A549 treated with ZK216348 at 1 μM for 4 hours (cell line): ENCODE measurements at places on chromosomes 13 and 19. TPM values are rescaled to one million over a fixed set of nuclear protein-coding genes. Genes with fewer than 3 reads are reported as not detected.

The CCL25 gene
- total RNA-seq = not detected in 5 replicates

The PLVAP gene
- total RNA-seq = not detected in 5 replicates

The RXFP2 gene
- total RNA-seq = not detected in 5 replicates

The DZIP1 gene
- total RNA-seq = 9.0 to 18.8 TPM (median 14.1 TPM) in 5 replicates

The CYP2A7 gene
- total RNA-seq = not detected in 5 replicates

The PRRG2 gene
- total RNA-seq = 0.39 to 1.1 TPM (median 0.94 TPM) in 5 replicates

The FXYD3 gene
- total RNA-seq = 0.32 to 0.58 TPM (median 0.34 TPM) in 3 of 5 replicates, not detected in the others

The CALR3 gene
- total RNA-seq = not detected in 5 replicates

The OR7A5 gene
- total RNA-seq = not detected in 5 replicates

The TRPC4 gene
- not detected in 5 replicates for total RNA-seq

The ZNF726 gene
- total RNA-seq = 0.43 to 0.82 TPM (median 0.48 TPM) in 5 replicates

The PLPPR3 gene
- total RNA-seq = 1.2 to 7.0 TPM (median 5.6 TPM) in 5 replicates

The PMIS2 gene
- not detected in 5 replicates for total RNA-seq

The VSTM1 gene
- total RNA-seq = 0.55 to 0.92 TPM (median 0.78 TPM) in 3 of 5 replicates, not detected in the others
